Neural progenitor cell (in vitro differentiated cells): ENCODE measurements at places on chromosomes 13 and 19. TPM values are rescaled to one million over a fixed set of nuclear protein-coding genes. Genes with fewer than 3 reads are reported as not detected.

DAND5 gene
- total RNA-seq, result 0.06 and 0.07 TPM in 2 replicates

CALR3 gene
- 0.09 and 2.0 TPM in 2 replicates for total RNA-seq

UHRF1 gene
- total RNA-seq, result 34.1 and 74.7 TPM in 2 replicates

TEX101 gene
- not detected in 2 replicates for total RNA-seq

C5AR2 gene
- total RNA-seq, result not detected in 2 replicates
